ENCODE measurements at places on chromosomes 5 and 9.
A peak's percentile ranks its signal among the peaks of the same experiment; 100 is the strongest.

GRCh38 chr5:29131285-29131684 lies 2062.2 kb upstream of the CDH6 start:
- no peak for DNase-seq

GRCh38 chr5:169331292-169331852 lies 30.4 kb upstream of the SLIT3 start:
- no peak for DNase-seq

DNA sequence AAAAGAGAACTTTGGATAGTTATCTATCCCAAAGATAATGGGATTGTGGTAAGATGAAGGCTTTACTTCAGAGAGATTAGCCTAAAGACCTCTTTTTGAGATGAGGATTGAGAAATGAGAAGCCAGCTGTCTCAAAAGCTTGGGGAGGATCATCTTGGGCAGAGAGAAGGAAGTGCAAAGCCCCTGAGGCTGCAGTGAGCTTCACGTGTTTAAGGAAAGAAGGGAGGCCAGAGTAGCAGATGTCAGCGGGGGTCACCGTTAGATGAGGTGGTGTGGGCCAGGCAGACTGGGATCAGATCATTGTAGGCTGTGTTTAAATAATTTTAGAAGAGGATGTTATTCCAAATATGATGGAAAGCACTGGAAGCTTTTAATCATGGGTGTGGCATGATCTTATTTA lies 270.1 kb downstream of the ARHGEF28 start:
- DNase-seq = no peak

- no peak for DNase-seq
These were observed 307.9 kb downstream of the FBXL7 start for GRCh38 chr5:15807871-15808270.

DNA sequence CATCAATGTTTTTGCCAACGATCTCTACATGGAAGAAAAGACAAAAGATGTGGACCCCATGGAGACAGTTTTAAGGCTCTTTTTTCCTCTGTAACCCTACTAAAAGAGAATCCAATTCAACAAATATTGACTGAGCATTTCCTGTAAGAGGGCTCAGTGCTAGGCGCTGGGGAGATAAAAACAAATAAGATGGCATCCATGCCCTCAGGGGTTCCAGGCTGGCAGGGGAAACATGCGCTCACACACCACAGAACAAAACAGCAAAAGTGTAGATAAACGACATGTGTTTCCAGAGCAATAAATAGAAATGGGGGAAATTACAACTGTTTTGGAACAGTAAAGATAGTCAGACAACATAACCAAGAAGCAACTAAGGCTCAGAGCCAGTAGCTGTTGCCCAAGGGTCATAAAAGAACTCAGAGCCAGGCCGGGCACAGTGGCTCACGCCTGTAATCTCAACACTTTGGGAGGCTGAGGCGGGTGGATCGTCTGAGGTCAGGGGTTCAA lies 25.2 kb downstream of the ZNF608 start:
- no peak for DNase-seq

DNA sequence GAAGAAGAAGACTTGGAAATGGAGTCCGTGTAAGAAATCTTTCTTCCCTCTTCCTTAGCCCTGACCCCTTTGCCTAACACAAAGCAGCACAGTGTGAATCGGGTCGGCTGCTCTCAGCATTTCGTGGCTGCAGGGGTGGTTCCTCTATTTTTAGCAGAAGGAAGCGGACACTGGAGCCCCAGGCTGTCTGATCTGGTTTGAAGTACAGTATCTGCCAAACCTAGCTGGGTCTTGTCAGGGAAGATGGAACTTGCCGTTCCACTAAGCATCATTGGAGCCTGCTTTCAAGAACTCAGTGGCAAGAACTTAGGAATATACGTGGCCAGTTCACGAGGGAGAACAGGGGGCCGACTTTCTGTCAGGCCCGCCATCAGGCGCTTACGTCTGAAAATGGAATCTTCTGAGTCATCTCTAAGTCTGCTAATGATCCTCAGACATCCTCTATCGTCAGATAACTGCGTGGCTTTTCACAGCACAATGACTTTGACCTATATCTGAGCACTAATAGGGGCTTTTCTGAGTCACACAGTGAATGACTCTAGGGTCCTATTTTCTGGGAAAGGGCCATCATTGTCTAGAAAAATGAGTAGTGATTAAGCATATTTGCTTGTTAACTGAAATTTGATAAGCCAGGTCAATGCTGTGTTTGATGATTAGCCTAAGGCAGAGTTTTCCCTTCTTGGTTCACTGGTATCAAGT lies 43.3 kb upstream of the NCS1 start:
- DNase-seq = peak; percentile 86

DNA sequence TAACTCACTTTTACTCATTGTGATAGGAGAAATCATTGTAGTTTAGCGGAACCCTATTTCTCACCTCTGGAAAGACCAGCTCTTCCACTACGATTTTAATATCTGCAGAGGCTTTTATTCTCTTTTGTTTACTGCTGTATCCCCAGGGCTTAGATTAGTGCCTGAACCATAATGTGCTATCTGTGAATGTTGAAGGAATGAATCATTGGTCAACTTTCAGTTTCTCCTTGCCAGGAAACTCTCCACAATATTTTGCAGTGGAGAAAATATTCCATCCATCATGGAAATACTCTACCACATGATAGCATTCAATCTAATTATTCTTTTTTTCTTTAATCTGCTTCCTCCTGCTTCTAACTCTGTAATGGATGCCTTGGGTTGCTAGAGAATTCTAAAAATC lies 263.5 kb upstream of the PTPRD start:
- DNase-seq = no peak

- DNase-seq = no peak
These were observed 515.6 kb downstream of the CCDC171 start for GRCh38 chr9:16068476-16068875.

DNA sequence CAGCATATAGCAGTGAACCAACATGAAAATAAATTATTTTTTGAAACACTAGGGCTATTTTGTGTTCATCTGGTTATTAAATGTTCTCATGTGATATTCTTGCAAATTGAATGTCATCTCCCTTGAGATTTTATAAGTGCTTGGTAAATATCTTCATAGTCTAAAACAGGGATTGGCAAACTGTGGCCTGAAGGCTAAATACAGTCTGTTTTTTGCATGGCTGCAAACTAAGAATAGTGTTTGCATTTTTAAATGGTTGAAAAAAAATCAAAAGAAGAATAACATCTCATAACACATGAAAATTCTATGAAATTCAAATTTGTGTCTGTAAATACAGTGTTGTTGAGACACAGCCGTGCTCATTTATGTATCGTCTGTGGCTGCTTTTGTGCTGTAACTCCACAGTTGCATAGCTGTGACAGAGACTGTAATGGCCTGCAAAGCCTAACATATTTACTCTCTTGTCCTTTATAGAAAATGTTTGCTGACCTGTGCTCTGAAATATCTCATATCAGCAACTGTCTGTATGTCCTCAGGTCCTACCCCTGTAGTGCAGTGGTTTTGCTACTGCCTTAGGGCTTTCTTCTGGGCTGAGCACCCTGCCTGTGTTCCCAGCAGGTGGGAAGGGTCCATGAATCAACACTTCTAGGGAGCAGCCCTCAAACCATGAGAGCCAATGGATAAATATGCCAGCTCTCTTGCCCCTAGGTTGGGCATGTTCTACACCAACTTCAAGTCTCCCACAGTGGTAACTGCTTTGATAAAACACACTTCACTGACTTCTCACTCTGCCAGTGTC lies 41.7 kb upstream of the ARRDC3 start:
- DNase-seq = no peak

DNA sequence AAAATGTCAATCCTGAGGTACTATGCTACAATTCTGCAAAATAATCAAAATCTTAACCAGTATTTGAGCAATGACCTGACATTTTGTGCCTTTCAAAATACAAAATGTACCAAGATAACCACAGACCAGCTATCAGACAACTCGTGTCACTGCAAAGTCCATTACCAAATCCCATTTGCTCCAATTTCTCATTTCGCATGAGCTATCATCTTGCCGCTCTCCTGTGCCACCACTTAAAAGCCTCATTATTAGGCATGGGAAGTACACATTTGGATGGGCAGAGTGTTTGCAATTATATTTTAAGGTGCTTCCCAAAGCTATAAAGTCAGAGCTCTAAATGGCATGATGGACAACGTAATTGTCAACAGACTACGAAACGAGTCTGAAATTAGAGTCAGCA lies 205.2 kb downstream of the AGTPBP1 start:
- DNase-seq = no peak

DNA sequence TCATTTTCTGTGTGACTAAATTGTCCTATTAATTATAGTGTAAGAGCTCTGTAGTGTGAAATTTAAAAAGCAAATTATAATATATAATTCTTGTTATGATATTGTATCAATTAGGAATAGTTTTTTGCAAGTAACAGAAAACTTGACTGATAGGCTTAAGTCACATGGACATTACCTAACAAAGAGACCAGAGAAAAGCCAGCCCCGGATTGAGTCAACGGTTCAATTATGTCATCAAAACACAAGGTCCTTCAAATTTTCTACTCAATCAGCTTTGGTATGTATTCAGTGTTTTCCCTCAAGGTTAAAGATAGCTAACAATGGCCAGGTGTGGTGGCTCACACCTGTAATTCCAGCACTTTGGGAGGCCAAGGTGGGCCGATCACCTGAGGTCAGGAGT lies 126.7 kb upstream of the PTGER4 start:
- no peak for DNase-seq

GRCh38 chr9:32782476-32783167 lies 718 bp upstream of the TMEM215 start:
- DNase-seq = no peak

- DNase-seq = peak; percentile 37
These were observed 1.6 kb downstream of the SREK1IP1 start for GRCh38 chr5:64766941-64767340.

DNA sequence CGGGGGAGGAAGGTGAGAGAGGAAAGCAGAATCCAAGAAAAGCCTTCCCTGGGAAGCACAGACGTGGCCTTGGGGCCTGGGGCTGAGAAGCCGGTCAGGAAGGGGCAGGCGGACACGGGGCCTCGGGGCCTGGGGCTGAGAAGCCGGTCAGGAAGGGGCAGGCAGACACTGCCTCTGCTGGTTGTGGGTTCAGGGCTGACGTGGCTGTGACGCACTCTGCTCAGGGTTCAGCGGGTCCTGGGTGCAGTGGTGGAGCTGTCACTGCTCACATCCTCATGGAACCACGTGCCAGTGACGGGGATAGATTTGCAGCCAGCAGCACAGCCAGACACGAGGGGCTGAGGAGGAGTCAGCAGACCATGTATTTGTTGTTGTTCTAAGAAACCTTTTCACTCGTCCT lies 12.8 kb downstream of the PAEP start:
- DNase-seq = no peak

GRCh38 chr5:150034662-150035061 lies 34.1 kb downstream of the HMGXB3 start:
- DNase-seq = no peak

DNA sequence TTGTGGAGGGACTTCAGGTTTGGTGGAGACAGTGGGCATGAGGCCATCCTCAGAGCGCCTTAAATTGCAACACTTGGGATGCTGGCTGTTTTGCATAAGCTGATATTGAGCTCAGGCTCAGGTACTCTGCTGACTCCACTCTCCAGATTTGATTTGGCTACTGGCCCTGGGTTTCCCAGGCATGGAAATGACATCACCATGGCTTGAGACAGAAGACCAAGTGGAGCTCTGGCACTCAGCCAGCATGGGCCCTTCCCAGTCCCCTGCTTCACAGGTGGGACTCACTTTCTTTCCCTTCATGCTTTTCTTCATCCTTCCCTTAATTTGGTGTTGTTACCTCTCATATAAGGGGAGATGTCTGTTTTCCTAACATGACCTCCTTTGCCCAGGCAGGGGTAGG lies 72.0 kb upstream of the IL12B start:
- DNase-seq = no peak

DNA sequence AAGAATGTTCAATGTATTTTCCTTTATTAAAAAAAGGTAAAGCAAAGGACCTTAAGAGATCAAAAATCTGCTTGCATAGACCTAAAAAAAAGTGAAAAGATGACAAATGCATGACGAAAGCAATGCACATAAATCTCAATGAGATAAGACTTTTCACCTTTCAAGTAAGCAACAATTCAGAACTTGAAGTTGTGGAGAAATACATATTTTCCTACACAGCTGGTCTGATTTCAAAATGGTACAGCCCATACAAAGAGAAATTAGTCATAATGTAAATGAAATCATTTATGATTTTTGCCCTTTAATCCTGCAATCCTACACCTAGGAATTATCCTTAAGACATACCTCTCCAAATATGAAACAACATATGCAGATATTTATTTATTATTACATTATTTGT lies 568.0 kb downstream of the ANXA1 start:
- no peak for DNase-seq

GRCh38 chr5:168347368-168348083 lies 56.1 kb downstream of the WWC1 start:
- no peak for DNase-seq

DNA sequence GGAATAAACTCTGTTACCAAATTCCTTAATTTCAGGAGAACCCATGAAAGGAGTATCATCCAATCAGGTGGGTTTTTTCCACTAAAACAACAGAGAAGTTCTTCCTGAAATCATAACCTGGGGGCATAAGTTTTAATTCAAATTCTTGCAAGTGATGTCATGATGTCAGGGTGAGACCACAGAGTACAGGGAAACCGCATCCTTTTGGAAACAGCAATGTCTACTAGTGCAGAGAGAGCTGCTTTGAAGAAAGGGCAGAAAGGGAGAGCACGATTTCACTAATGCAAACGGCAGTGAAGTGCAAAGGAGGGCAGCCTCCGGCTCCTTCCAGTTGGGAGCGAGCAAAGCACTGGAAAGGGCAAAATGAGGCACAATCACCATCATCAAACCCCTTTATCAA lies 20.6 kb upstream of the CMBL start:
- no peak for DNase-seq

GRCh38 chr9:138103849-138104206 lies 226.2 kb downstream of the CACNA1B start:
- no peak for DNase-seq

DNA sequence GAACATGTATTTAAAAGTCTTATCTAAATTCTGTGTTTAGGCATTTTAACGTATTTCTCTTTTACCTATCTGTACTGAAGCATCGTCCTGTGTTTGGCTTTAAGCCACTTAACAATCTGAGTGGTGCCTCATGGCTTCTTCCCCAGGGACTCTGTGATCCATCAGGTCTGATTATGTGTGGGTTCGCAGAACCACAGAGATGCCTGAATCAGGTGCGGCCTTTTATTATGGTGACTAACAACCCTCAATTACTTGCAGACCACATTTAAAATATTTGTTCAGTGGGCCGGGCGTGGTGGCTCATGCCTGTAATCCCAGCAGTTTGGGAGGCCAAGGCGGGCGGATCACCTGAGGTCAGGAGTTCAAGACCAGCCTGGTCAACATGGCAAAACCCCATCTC lies 39.6 kb upstream of the SAP30L start:
- no peak for DNase-seq

DNA sequence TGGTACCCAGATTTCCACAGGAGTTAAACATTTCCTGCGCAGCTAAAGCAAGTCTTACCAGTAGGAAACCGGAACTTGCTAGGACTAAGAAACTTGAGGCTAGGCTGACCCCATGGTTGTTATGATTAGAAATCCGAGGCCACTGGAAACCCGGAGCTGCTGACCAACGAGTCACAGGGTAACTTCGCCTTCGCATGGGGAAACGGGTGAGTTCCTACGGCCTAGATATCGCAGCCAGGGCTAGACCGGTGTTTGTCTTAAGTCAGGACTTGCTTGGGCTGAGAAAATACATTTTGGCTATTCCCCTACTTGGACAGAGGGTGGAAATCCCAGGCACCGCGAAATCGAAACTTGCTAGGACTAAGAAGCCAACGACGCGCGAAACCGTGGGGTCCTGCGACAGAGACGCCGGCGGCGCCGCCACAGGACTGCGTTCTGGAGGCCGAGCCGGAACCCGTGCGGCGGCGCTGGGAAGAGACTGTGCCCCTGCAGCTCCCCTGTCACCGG lies 1.6 kb upstream of the ANXA2R start:
- DNase-seq = peak; percentile 75

- no peak for DNase-seq
These were observed 132.0 kb upstream of the TRIM32 start for GRCh38 chr9:116555119-116555518.
